ENCODE measurements at places on chromosomes 7 and 10.

GRCh38 chr10:44831581-44831980, 79.6 kb upstream of the TMEM72 start:
- no peak for DNase-seq

DNA sequence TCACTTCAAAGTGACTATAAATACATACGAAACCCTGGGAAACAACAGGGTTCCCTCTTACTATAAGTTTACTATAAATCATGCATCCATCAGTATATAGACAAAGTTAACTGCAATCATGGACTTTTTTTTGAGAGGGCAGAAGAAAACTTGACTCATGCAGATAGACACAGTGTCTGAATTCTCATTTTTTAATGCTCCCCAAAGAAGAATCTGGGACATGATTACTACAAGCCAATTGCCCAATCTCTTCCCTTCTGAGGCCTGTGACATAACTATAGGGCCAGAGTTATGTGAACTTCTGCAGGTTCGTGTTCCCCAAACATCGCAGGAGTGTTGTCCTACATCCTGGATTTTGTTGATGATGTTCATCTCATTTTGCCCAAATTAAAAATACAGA, 376.5 kb downstream of the KCNMA1 start:
- DNase-seq: no peak

- DNase-seq: no peak
Observed at GRCh38 chr10:114753126-114753525, 68.5 kb upstream of the FHIP2A start.

DNA sequence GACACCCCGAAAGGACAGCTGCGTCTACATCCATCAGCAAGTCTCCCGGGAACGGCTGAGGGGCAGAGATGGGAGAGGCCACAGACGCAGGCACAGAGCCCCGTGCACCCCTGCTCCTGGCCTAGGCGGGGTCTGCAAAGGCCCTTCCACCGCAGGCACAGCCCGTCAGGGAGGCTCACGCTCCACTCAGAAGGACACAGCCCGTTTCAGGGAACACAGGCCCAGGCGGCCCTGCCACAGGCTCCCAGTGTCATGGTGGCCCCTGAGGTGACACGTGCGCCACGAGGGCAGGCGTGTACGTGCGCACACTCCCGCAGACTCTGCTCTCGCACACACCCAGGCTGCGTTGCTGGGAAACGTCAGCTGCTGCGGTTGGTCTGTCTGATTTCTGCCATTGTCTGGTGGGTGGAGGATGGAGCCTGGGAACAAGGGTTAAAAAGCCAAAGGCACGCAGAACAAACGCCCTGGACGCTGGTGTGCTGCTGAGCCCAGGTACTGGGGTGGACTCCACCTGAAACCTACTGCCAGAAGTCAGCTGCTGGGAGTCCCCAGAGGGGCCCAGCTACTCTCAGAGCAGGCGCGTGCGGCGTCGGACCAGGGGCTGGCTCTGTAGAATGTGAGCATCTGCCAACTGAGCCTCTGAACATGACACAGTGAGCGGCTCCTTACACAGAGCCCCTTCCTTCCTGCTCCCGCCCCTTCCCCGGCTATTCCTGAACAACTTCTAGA, 13.1 kb downstream of the GPER1 start:
- no peak for DNase-seq

Measured in tibial nerve (tissue), 4 donors.